AG10803 (cell line): ENCODE measurements at places on chromosomes 12 and 14.

- DNase-seq: peak; percentile 66
Observed at GRCh38 chr14:64720131-64720576, 15.9 kb downstream of the PLEKHG3 start.

DNA sequence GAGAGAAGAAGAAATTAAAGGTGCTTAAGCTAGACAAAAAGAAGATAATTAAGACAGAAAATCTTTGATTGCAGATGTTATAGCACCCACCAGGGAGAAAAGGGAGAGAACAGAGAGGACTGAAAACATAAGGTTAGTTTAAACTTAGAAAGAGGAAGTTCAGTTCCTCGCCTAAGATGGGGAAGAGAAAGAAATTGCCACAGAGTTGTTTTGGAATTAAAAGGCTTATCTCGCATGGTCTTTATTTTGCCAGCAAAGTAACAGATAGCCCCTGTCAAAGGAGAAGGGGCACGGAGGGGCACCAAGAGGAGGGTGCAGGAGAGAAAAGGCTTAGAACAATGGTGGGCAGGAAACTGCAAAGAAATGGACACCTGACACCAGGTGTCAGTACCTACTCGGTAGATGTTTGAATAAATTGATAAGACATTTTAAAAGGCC lies 17.8 kb upstream of the OXA1L start:
- no peak for DNase-seq

DNA sequence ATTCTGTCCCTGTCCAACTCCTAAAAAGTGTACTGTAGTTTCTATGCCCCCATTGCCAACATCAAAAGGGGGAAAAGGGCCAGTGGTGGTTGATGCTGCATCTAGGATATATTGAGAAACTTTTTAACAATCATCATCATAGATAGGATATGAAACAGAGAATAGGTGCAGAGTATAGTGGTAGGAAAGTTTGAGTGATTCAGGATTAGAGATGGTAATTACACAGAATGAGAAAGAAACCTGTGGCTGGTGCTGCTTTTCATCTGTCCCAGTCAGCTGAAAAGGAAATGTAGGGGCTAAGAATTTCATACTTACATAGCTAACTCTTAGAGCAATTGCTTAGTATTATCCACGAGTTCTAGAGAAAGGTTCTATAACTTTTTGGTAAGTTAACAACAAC lies 67.6 kb downstream of the GTF2A1 start:
- DNase-seq: no peak

DNA sequence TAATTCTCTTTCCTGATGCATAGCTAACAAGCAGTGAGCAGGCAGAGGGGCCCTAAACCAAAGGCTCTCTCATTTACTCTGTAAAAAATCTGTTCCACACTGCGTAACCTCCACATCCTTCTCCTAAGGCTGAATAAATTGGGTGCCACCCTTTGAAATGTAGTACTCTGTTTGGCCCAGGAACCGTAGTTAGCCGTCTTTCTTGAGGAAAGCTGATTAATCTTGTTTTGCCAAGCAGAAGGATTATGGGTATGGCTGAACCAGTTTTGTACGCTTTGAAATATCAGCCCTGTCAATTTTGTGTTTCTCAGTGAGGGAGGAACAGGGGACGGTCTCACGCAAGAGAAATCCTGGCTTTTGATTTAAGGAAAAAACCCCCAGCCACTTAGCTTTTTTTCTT lies 19.7 kb downstream of the EML1 start:
- DNase-seq: no peak

DNA sequence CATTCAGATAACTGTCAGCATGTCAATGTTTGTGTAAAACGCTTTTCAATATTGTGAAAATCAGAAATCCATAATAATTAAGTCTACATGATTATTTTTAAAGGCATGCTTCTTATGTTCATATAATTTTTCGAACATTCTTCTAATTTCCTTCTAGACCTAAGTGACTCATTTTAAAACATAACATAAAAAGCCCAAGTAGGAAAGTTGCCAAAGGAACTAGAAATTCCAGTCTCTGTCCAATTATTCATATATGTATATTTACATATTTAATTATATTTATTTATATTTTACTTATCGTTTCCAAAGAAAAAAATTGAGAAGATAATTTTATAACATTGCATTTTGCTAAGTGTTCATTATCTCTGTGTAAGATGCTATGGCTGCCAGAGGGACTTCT lies 110.4 kb downstream of the TMTC1 start:
- DNase-seq: no peak

DNA sequence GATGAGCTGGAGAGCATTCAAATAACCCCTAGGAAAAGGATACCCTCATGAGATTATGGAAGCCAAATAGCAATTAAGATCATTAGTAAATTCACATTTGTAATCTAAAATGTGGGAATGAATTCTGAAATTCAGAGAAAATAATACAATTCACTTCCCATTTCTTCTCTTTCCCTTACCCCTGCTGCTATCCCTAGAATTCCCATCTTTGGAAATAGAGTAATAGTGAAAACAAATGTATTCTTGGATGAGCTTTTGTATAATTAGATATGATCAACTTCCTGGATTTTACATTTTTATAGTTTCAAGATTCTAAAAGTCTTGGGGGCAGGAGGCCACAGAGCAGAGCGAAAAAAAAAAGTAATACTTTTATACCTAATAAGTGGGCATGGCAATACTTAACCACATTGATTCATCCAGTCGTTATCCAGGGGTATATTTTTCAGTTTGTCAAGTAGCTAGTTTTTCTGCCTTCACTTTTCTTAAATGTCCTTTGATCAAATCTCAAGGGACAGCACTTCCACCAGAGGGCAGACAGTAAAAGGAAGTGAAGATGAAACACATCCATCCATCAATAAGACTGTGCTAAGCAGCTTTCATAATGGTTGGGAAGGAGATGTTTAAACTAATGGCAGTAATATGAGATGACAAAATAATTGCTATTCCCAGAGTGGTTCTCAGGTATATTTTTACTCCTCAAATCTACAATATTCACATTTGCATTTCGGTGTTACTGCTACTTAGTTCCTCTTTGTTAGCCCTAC lies 401.3 kb downstream of the DIO2 start:
- DNase-seq: no peak

GRCh38 chr12:106106061-106106566 lies 32.6 kb downstream of the NUAK1 start:
- no peak for DNase-seq
